ENCODE measurements at places on chromosomes 11 and 22.

GRCh38 chr11:112525270-112525669 is 264.6 kb upstream of the PLET1 start:
- DNase-seq, result no peak

DNA sequence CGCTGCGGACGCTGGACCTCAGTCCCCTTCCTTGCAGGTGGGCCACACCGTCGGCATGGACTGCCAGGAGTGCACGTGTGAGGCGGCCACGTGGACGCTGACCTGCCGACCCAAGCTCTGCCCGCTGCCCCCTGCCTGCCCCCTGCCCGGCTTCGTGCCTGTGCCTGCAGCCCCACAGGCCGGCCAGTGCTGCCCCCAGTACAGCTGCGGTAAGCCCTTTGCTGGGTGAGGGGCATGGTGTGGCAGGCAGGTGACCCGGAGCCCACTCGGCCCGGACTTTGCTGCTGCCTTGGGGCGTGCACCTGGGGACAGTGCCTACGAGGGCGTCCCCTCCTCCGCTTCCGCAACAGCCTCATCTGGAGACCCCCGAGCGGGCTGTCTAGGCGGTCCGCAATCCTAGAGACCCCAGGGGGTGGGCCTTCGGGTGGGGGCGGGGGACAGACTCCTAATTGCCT is 25.4 kb upstream of the MUC5B start:
- no peak for DNase-seq

GRCh38 chr11:43983221-43983810 is 40.9 kb downstream of the C11orf96 start:
- DNase-seq, result no peak

DNA sequence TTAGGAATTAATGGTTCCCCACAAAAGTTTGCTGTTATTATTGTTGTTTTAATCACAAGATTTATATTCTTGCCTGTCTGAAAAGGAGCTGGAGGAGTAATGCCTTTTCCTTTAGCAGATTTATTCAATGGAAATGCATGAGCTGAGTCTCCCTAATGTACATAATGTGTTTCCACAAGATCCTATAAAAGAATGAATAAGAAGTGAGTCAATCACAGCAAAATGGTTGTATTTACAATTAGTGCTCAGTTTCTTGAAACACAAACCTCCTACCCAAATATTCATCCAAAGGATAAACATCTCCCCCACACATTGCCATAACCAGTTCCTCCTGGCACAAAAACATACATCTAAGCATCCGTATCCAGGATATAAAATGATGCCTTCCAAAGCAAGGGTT is 33.3 kb downstream of the ME3 start:
- no peak for DNase-seq

DNA sequence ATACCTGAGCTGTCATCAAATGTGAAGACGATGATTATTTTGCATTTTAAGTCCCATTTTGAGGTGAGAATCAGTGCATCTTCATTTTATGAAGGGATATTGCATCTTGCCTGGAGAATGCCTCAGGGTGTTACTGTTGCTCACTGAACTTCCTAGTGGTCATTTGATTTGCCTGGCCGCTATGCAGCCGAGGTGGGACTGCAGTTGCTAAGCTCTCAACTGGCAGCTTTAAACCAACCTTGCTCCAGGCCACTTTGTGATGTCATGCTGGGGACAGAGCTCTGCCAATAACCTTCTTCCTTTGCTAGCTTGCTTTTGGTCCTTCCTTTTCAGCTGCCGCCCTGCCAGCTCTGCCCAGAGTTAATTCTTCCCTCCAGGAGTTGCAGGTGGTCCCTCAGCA is 409.4 kb upstream of the B3GAT1 start:
- DNase-seq, result no peak

DNA sequence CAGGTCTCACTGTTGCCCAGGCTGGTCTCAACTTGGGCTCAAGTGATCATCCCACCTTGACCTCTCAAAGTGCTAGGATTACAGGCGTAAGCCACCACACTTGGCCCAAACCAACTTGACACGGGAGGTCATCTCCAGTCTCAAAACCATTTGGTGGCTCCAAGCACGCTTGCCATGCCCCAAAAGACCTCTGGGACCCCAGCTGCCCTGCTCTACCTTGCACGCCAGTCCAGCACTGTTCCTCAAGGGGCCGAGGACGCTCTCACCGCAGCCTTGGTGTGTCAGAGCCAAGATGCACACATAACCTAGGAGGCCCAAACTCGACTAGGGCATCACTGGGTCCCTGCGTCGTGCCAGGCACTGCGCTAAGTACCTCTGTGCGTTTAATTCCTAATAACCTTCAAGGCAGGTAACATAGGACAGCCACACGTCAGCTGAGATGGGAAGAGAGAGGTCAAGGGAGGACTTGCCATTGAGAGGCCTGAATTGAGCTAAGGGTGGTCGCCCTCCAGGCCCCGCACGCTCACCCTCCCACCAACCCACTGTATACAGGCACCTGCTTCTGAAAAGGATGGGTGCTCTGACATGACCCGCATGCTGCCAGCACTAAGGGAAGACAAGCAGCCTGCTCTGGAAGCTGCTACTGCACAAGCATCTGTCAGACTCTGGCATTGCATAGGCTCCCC is 4.6 kb upstream of the GAS2L1 start:
- no peak for DNase-seq

DNA sequence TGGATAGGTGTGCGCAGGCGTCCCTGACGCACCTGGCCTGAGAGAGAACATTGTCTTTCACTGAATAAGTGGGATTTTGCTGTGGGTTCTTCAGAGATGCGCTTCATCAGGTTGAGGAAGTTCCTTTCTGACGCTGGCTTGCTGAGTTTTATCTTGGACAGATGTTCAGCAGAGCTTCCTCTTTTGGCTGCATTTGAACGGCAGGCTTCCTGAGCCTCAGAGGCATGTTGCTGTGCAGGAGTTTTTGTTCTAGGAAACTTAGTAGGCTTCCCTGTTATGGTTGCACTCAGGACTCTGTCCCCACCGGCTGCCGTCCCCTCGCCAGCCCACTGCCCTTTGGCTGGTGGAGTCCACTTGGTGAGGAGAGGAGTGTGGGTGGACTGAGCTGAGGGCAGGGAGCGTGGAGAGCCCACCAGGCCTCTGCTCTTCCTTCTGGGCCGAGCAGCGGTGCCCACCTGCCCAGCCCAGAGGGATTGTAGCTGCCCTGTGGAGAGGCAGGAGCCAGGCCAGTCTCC is 17.2 kb downstream of the FRMD8 start:
- no peak for DNase-seq

- no peak for DNase-seq
Observed at GRCh38 chr11:44943118-44943517, 7.6 kb downstream of the TP53I11 start.

DNA sequence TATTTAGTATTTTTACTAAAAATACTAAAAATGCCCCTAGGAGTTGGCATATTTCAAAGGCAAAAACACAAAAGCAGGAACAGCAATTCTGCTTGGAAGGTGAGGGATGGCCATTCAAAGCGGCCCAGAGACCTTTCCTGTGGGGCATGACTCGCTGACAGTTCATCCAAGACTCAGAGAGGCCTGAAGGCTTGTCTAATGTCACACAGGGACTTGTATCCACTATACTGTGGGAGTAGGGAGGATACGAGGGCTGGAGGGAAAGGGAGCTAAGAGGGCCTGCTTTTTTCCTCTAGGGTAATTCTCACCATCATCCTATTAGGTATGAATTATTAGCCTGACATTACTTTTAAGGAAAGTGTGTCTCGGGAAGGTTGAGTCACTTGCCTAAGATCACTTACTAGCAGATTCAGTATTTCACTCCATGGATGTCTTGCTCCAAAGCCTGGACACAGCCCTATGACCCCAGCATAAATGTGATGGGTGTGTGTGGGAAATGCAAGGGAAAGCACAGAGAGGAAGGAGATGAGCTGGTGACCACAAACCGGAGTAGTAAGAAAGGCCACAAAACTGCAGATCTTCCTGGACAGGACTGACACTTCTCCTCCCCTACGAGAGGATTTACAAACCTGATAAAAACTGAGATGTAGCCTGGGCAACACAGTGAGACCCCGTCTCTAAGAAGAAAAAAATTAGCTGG is 16.7 kb upstream of the UCP3 start:
- DNase-seq, result no peak

- no peak for DNase-seq
Observed at GRCh38 chr22:24875862-24876506, 70.0 kb downstream of the SGSM1 start.

GRCh38 chr11:90700789-90701439 is 478.1 kb upstream of the CHORDC1 start:
- no peak for DNase-seq

- no peak for DNase-seq
Observed at GRCh38 chr22:46842606-46843005, 80.2 kb downstream of the TBC1D22A start.

GRCh38 chr11:87942786-87943185 is 232.5 kb downstream of the RAB38 start:
- no peak for DNase-seq

DNA sequence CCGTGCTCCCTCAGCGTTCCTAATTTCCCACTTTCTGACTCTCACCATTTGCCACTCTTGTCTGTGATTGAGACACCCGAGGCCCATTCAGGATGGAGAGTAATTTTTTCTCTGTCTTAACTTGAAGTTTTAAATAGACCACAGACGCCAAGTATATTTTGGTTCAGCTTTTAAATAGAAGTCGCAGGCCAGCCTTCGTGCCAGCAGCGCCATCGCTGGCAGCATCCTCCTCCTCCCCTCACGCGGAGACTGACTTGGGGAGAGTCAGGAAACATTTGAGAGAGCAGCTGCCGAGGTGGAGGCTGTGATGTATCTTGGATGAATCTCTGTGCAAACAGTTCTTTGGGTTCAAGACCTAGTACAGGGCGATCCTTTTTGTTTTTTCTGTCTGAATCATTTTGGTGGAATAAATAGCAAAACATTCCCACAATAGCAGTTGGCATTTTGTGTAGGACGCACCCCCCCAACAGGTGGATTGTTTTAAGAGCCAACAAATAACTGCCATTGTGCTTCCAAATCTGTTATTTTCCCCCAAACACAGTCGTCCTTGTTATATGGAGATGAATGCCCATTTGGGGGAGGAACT is 889 bp upstream of the DMC1 start:
- no peak for DNase-seq

GRCh38 chr22:19368876-19369275 is 62.7 kb downstream of the HIRA start:
- no peak for DNase-seq

DNA sequence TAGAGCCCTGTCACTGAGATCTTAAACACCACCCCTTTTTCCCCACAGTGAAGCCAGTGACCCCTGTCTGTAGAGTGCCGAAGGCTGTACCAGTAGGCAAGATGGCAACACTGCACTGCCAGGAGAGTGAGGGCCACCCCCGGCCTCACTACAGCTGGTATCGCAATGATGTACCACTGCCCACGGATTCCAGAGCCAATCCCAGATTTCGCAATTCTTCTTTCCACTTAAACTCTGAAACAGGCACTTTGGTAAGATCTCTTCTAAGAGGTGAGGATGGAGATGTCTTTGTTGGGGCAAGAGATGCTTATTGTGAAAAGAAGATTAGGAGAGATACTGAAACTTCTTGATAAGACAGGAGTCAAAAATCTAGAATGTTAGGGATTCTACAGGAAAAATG is 75.9 kb downstream of the JAM3 start:
- no peak for DNase-seq

DNA sequence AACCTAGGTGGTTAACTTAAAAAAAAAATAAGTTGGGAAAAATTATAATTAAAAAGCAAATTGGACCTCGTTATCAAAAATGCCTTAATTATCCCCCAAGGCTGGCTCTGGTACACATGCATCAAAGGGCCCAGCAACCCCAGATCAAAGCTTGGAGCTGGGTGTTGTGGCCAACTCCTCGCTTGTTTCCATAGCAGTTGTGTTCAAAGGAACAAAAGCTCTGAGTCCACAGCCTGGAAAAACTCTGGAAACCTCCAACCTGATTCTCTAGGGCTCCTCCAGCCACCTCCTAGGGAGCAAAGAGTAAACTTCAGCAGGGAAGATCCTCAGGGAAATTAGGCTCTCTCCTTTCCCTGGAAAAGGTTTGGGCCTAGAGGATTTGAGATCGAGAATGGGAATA is 149.4 kb downstream of the NXPE2 start:
- no peak for DNase-seq

- DNase-seq, result no peak
Observed at GRCh38 chr11:132245403-132246385, 875.3 kb downstream of the NTM start.

- no peak for DNase-seq
Observed at GRCh38 chr11:127624306-127624856, 623.8 kb upstream of the KIRREL3 start.

DNA sequence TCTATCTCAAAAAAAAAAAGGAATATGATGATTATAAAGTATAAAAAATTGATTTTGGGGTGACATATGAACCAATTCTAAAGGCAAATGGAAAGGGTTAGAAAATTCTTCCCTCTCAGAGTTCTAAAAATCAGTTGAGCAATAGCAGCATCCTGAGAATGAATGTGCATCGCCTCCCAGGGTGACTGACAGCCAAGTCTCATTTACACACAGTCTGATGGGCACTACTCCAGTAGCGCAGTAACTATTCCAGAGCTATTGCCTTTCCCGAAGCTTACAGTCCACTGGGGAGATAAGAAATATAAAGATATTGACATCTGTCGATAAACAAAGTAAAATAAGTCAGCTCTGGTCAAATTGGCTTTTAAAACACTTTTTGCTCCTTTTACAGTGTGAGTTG is 32.3 kb upstream of the SORL1 start:
- DNase-seq, result no peak

DNA sequence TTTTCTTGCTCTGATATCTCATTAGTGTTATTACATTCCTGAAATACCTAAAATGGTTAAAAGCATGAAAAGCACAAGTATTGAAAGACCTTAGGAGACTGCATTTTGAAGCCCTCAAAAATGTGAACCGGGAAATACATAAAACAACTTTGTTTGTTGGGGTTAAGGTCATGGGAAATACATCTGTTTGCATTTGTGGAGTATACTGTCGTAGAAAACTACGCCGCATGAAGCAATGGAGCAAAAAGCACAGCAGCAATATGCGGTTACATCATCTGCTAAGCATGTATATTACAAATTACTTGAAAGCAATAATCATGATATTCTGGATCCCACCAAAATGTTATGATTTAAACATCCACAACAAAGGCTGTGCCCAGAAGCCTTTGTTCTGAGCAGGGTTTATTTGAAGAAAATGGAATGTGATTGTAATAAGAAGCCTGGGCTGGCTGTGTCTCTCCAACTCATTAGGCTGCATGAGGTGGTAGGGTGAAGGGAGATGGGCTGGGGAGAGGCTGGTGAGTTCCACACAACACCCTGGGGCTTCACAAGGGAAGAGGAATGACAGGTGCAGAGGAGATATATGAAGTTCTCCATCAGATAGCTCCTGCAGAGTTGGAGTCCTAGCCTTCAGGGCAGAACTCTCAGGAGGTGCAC is 64.7 kb upstream of the LIN7C start:
- no peak for DNase-seq

DNA sequence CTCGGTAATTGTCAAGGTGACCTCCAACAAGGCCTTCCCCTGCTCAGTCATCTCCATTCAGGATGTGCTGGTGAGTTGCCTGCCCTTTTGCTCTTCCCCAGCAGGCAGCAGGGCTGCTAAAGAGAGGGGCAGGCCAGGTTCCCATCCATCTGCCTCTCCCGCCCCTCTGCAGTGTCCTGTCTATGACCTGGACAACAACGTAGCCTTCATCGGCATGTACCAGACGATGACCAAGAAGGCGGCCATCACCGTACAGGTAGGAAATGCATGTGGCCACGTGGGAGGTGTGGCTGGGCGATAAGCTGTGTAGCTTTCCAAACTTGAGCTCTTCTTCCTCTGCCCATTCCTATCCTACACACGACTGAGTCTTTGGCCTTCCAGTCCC is 4.0 kb downstream of the SIDT2 start:
- DNase-seq, result no peak

All from stimulated activated CD8-positive, alpha-beta memory T cell treated with anti-CD3 and anti-CD28 coated beads, Interleukin-4, amount 100 ng/mL, for 4 hours (primary cell).